ENCODE measurements at places on chromosomes 13 and 19.

DNA sequence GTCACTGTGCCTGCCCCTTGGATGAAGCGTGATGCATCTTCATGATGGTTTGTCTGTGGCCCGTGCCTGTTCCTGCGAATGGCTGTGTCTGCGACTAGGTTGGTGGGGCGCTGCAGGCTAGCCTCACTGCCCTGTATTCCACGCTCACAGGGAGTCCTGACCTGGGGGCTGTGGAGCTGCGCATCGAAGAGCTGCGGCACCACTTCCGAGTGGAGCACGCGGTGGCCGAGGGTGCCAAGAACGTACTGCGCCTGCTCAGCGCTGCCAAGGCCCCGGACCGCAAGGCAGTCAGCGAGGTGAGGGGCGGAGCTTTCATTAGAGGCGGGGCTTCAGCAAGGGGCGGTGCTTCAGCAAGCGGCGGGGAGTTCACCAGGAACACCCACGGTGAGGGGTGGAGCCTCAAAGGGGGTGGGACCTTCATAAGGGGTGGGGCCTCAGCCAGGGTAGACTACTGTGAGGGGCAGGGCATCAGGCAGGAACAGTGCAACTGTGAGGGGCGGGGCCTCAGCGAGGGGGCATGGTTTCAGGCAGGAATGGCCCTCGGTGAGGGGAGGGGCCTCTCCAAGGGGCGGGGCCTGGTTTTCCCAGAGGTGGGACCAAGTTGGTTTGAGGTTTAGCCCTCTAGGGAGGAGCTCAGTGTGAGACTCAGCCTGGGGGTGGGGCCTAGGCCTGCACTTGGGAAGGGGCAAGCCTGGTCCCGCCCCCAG is 17.2 kb downstream of the PKN1 start:
- peak; percentile 95 for DNase-seq

- peak; percentile 11 for DNase-seq
Measured at GRCh38 chr19:53389978-53390377, 5.0 kb upstream of the ZNF765 start.

GRCh38 chr13:112968910-112969691 is at the start of gene MCF2L:
Gene MCF2L (plus strand): TSS chr13:112969214. CDS start chr13:112969380, 166 bp downstream.
- peak; percentile 93 for DNase-seq

DNA sequence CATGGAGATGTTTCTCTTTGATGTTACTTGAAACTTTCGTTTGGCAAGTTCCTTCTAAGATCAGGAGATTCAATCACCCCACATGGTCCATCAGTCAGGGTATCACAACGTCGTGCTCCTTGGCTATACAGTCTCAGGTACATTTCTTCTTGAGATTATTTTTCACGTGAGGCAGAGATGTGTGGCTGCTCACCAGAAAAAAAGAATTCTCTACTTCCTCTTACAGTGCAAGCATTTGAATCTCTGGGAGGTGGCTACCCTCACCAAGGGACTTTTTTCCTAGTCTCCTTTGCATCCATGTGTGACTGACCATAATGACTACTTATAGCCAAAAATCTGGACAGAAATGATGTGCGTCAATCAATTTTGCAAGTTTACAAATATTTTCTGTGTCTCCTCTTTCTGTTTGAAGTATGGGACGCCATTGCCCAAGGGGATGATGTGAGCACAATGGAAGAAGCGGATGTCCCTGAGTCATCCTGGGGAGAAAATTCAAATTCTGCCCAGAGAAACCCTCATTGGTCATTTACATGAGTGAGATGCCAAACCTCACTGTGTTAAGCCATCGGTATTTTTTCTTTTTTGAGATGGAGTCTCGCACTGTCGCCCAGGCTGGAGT is 8.6 kb upstream of the LAIR2 start:
- no peak for DNase-seq

GRCh38 chr13:96238861-96239260 is 149.0 kb downstream of the HS6ST3 start:
- DNase-seq: no peak

- DNase-seq: no peak
Measured at GRCh38 chr19:10193790-10194499, 808 bp downstream of the DNMT1 start.

DNA sequence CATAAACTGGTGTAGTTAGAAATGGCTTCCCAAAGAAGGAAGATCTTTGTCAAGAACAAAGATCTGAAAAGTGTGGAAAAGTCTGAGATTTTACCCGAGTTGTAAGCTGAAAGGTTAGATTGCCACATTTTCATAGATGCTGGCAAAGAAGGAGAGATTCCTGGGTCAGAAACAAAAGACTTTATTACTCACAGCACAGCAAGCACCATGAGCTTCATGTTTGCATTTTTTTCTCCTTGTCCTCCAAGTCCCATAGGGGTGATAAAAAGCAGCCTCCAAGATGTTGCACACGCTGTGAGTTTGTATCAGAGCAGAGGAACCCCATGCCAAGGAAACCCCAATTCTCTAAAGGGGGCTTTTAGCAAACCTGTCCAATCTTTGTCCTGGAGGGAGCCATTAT is 29.3 kb downstream of the MZT1 start:
- DNase-seq: no peak
